C1 segment of cervical spinal cord (tissue), 14 donors: ENCODE measurements at places on chromosomes 1 and 21.

GRCh38 chr1:22633697-22634463 is 2.5 kb upstream of the C1QA start:
- no peak for DNase-seq

- DNase-seq, result peak; percentile 54
Measured at GRCh38 chr21:42218836-42219605, at the start of gene ABCG1. ABCG1 (plus strand) TSS chr21:42219140; CDS start chr21:42219263, 123 bp downstream.

DNA sequence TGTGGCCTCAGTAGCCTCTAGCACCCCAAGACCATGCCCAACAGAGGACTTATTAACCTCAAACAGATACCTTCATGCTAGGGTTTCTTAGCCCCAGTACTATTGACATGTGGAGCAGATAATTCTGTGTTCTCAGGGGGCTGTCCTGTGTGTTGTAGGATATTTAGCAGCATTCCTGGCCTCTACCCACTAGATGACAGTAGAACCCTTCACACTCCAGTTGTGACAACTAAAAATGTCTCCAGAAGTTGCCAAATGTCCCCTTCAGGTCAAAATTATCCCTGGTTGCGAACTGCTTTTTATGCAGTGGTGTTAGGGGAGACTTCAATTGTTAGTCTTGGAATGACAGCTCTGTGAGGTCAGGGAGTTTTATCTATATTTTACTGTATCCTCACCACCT is 8.1 kb downstream of the KAZN start:
- DNase-seq, result no peak

- DNase-seq, result no peak
Measured at GRCh38 chr21:39181205-39181818, 1.9 kb downstream of the PSMG1 start.

DNA sequence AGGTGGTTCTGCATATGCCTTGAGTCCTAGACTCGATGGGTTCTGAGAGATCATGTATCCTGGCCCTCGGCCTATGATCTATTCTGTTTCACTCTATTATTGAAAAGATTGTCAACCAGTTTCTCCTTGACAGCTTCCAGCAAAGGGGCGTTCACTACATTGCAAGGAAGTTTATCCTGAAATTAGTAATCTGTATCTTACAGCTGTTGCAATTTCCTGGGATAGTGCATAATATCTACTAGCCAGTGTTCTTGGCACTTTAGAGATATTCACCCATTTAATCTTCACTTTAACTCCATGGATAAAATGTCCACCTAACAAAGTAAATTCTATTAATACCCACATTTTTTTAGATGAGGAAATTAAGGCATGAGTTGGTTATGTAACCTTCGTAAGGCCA is 203.6 kb downstream of the TGFB2 start:
- DNase-seq, result no peak

DNA sequence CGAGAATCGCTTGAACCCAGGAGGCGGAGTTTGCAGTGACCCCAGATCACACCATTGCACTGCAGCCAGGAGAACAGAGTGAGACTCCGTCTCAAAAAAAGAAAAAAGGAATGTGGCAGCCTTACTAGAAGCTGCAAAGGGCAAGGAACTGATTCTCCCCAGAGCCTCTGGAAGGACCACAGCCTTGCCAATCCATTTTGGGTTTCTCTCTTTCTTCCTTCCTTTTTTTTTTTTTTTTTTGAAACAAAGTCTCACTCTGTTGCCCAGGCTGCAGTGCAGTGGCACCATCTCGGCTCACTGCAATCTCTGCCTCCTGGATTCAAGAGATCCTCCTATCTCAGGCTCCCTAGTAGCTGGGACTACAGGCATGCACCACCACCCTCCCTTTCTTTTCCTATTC is 9.9 kb upstream of the IFNGR2 start:
- no peak for DNase-seq

DNA sequence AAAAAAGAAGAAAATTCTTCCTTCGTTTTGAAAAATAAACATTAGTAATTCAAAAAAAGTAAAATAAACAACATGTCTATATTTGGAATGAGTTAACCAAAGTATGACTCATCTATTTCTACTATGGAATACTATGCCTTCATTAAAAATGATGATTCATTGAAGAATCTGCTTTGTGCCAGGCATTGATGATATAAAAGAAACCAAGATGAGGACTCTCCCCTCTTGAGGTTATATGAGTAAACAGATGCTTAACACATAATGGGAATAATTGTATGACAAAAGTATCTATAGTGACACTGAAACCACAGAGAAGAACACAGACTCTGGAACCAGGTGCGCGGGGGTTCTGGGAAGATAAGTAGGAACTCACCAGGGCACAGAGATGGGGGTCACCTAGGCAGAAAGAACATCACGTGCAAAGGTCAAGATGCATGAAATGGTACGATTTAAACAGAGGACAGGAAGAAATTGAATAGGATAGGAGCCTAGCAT is 18.8 kb downstream of the ELF3 start:
- no peak for DNase-seq

DNA sequence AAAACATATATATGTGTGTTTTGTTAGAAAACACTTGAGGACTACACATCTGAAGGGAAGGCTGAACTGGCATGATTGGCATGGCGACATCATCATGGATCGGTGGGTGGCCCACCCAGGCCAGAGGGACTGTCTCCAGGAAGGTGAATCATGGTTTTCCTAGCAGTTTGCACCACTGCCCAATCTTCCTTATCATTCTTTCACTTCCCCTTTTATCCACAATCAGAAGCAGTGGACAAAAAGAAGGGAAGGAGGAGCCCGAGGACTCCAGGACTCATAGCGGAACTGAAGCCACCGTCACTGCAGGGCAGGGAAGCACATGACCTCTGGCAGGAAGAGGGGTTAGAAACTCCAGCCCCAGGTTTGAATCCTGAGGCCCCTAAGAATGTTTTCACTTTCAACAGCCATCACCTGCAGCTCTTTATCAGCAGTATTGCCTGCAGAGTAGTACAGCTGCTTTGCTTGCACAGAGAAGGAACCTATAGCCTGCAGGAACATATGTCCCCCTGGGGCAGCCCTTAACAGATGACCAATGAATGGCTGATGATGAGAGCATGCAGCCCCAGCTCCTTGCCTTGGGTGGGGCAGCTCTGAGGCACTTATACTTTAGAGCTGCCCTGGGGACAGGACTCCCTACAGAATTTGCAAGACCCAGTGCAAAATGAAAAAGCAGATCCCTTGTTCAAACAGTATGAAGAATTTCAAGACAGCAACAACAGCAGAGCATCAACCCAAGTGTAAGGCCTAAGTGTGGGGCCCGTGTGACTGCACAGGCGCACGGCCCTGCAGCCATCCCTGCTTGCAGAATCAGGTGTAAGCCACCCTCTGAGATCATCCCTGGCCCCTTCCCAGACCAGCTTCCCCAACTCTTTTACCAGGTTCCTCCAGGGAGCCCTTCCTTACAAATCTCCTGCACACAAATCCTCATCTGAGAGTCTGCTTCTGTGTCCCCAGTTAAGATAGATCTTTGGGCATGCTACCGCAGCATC is 241.8 kb upstream of the IRF2BP2 start:
- no peak for DNase-seq

DNA sequence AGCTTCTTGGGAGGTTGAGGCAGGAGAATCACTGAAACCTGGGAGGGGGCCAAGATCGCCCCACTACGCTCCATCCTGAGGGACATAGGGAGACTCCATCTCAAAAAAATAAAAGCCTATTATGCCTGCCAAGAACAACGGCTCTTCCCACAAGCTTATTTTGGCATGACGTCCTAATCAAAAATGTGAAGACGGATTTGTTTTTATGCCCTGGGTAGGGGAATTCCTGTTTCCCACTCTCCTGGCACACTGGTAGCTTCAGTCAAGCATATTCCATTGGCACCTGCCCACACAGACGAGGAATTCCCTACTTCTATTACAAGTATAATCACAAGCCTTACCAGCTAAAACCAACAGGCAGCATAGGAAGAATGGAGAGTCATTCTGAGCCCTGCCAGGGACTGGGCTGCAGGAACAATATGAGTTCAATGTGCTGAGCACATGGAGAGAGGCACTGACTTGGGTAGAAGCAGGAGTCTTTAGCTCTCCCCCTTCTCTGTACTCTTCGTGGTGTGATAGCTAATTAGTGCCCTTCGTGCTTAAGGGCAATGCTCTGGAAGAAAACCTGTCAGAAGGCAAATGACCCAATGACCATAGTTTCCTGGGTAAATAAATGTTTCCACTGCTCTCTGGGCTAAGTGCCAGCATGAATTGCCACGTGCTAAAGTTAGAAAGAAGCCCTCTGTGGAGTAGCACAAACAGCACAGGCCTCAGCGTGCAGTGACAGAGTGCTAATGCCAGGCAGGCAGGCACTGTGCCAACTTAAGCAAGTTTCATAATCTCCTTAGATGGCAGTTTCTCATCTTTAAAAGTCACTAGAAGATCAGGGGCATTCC is 16.8 kb downstream of the TNFSF4 start:
- peak; percentile 29 for DNase-seq

DNA sequence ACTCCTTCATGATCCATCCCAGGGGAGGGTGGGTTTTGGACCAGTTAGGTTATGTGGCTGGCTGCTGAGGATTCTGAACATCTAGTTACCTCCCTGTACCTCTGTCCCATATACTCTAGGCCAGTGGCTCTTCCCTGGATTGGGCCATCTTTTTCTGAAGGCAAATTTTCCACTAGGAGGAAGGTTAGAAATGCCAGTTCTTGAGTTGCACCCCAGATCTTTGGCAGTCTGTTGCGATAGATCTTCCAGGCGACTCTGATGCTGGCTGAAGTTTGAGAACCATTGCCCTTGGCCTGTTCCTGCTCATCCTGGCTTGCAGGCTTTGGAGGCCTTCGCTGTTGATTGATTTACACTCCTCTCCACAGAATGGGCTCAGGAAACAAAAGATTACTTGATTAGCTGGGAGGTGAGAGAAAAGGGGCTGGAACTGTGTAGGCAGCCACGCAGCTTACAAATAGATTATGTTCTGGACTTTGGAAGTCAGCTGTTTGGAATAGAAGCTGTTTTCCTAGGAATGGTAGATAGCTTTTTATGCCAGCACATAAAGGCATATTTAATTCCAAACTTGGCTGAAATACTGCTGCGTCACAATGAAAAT is 110.1 kb downstream of the MRPS6 start:
- no peak for DNase-seq

- no peak for DNase-seq
Measured at GRCh38 chr1:19033515-19033839, 77.0 kb upstream of the IFFO2 start.

GRCh38 chr1:69572921-69573320 is 5.2 kb downstream of the LRRC7 start:
- no peak for DNase-seq

- no peak for DNase-seq
Measured at GRCh38 chr1:68811806-68812205, 314.9 kb upstream of the DEPDC1 start.

DNA sequence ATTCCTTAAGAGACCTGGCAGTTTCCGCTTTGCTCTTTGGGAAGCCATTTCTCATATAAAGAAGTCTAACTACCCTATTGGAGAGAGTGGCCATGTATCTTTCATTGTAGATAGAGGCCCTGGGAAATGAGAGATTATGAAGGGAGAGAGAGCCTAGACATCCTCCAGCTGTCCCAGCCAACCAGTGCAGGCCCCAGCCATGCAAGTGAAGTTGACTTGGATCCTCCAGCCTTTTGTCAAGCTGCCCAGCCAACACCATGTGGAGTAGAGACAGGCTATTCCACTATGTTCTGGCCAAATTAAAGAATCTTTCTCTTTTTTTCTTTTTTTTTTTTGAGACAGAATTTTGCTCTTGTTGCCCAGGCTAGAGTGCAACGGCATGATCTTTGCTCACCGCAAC is 7.1 kb upstream of the ANP32E start:
- DNase-seq, result no peak

- no peak for DNase-seq
Measured at GRCh38 chr21:41758550-41758949, 8.3 kb downstream of the RIPK4 start.

DNA sequence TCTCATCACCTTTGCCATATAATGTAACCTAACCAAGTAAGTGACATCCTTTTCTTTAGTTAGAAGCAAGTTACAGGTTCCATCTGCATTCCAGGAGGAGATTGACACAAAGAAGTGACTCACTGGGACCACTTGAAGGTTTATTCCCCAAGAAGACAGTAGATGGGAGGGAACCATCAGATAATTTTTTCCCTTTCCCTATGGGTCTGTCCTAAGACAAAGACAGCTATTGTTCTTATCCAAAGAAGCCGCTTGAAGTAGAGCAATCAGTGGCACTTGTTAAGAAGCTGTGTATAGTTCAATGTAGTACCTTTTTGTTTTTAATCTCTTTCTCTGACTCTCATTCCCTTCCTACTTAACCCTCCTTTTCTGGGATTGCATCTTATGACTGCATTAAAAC is 139.9 kb upstream of the B3GALT2 start:
- DNase-seq, result no peak

GRCh38 chr1:32915766-32916706 is 14.8 kb upstream of the TMEM54 start:
- DNase-seq, result no peak

GRCh38 chr21:45922648-45923047 is 58.9 kb upstream of the COL6A1 start:
- no peak for DNase-seq

GRCh38 chr1:33649759-33650158 is 177.3 kb downstream of the ZSCAN20 start:
- no peak for DNase-seq

GRCh38 chr21:38753557-38753971 is 52.2 kb upstream of the ETS2 start:
- no peak for DNase-seq

DNA sequence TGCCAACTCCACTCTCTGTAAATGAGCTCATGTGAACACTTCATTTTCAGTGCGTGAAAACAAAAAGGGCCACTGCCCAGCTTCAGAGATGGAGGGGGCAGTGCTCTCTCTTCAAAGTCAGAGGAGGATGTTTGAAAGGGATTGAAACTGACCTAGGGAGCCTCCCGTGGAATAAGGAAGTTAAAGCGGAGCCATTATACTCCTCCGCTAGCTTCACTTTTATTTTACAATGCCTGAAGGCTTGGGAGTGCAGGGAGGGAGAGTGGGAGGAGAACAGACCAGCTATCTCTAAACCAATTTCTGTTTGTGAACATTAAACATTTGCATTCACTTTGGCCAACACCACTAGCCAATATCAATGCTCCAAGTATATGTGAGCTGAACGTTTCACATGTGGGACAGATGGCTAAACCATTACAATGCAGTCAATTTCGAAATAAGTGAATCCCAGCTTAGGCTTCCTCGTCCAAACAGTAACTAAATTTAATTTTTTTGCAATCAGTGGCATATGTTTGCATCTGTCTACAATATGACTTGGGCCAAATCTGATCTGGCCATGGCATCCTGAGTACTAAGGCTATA is 126.9 kb downstream of the ESRRG start:
- peak; percentile 6 for DNase-seq

DNA sequence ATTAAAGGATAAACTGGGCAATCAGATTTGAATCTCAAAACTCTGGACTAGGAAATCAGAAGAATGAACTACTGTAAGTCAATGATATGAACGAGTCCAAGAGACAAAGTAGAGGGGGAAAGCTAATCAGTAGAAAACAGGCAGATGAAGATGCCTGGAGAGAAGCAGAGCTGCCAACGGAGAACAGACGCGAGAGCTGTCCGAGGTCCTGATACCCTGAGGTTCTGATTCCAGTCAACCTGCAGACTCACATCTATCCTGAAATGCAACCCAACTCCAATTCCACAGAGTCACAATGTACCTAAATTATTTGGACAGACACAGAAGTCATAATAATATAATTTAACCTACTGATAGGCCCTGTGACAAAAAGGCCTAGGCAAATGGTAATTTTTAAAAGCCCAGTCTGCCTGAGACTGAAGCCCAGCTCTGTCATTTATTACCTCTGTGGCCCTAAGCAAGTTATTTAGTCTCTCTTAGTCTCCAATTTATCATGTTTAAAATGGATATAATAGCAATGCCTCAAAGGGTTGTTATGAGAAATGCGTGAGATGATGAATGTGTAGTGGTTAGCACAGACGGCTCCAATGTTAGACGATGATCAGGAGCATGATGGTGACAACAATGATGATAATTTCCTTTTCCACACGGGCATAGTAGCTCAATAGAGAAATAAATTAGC is 33.4 kb downstream of the RGS7 start:
- DNase-seq, result no peak
